Cerebellum (tissue), 4 donors: ENCODE measurements at places on chromosomes 1 and 21. TPM values are rescaled to one million over a fixed set of nuclear protein-coding genes. Genes with fewer than 3 reads are reported as not detected.
A peak's percentile ranks its signal among the peaks of the same experiment; 100 is the strongest.

- DNase-seq = no peak
These were observed 149.5 kb upstream of the SPAG17 start for GRCh38 chr1:118334506-118334905.

GRCh38 chr1:160638926-160639325, 7.9 kb downstream of the SLAMF1 start:
- DNase-seq = no peak

The EXO1 gene
- total RNA-seq = 9.0 TPM

- no peak for DNase-seq
These were observed 313.0 kb downstream of the RWDD3 start for GRCh38 chr1:95547005-95547404.

- DNase-seq = peak; percentile 77
These were observed at the start of gene ABL2 for GRCh38 chr1:179229214-179230140. Gene ABL2 (minus strand): TSS chr1:179229677. CDS start chr1:179229397, 280 bp downstream.

The E2F2 gene
- 3.1 TPM for total RNA-seq

DNA sequence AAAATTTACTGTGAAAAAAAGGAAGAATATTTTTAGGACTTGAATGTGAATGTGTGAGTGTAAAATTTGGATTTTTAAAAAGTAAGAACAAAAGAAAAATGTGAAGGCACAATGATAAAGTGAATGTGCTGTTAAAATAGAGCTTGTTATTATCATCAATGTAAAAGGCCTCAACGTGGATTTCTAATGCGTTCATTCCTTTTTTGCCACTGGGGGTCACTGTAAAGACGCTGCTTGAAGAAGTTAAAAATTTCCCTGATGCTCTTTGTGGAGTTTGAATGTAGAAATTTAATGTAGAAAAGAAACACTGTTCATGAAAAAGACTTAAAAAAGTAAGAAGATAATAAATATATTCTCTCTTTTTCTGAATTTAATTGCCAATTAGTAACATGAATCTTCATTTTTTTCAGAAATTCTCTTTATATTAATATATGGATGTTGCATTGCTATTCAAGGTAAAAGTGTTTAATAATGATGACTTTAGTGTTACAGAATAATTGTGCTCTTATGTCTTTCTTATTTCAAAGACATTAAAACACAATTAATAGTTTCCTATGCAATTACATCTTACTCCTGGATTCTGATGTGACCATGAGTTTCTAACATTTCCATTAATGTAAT, 161.5 kb downstream of the DNM3 start:
- no peak for DNase-seq
